ENCODE measurements at places on chromosomes 2 and 18.
A peak's percentile ranks its signal among the peaks of the same experiment; 100 is the strongest.

DNA sequence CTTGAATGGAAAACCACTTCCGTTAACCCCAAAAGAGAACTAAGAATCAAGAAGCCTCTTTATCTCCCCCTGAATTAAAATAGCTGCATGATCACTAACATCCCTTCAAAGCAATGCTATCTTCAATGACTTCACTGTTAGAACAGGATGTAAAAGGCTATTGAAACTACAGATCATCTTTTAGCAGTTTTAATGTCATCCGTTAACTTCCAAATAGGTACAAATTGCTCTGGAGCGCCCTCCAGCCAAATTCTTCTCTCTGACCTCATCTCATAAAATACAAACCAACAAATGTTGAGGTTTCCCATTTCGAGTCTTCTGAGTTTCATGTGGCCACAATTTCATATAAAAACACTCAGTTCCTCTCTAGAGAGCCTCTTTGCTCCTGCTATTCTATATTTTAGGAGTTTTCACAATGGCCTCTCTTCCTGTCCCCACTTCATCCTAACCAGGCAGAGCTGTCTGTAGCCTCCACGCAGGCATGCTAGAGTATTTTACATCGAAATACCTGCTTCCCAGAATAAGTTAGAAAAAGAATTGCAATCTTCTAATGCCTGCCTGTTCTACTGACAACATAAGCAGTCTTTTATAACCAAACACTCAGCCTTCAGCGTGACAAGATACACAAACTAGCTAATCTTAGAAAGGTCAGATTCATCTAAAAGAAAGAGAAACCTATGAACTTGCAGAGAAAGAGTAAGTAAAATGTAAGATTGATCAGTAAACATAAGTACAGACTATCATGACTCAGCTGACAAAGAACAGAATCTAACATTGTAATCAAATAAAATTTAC is 37.9 kb downstream of the B4GALT6 start:
- no peak for DNase-seq

DNA sequence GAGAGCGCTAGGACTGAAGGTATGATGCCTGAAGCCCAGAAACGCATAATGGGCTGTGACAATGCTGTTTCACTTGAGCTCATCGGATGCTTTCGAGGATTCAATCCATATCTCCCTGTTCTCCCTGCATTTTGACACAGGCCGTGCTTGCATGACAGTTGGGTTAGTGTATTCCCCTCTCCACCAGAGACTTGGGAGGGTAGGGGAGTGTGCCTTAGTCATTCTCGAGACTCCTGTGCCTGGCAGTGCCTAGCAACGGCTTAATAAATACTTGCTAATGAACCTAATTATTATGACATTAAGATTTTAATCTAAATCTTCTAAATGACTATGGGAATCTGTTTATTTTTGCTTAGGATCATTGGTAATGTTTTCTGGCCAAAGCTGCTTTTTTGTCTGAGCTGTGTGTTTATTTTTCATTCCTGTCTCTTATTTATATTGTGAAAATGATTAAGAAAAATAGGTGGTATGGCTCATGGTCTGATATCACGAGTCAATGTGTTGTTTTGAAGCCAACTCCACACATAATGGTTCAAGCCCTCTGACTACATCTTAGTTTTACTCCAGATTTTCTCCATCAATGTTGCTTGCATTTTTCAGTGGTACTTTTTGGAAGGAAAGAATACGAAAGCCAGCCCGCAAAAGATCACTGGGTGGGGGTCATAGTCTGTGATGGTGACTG is 61.3 kb downstream of the NEDD4L start:
- DNase-seq: no peak

DNA sequence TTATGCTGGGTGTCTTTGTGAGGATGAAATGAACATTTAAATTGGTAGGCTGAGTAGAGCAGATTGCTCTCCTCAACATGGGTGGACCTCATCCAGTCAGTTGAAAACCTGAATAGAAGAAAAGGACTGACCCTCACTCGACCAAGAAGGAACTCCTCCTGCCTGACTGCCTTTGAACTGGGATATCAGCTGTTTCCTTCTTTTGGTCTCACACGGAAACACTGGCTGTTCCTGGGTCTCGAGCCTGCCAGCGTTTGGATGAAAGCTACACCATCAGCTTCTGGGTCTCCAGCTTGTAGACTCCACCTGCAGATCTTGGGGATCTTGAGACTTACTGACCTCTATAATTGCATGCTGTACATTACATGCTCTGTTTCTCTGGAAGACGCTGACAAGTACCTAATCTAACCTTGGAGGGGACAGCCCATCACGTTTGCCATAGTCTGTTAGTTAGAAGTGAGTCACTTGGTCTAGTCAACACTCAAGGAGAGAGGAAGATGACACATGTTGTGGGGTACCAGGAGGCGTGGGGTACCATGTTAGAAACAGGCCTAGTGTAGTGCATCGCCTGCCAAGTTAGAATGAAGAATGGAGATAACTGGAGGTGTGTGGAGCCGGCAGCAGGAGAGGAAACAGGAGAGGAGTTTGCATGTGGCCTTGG is 267.0 kb downstream of the MREG start:
- no peak for DNase-seq

DNA sequence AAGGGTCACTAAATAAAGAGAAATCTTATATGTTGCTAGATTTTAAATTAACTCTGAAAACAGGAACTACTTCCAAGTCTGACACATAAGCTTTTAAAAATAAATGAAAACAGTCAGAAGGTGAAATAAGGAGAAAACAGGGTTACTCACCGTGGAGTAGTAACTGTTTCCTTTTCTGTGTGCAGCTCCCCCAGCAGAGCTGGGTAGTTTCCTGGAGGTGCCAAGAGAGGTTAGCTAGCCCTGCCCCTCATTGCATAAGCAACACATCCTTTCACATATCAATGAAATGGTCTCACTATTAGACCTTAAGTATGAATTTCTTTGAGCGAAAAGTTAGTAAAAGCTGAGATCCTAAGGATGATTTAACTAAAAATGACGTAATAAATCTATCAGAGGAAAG is 54.0 kb upstream of the GPR75 start:
- no peak for DNase-seq

- DNase-seq: no peak
Measured at GRCh38 chr18:59551902-59552635, 145.2 kb downstream of the CCBE1 start.

GRCh38 chr2:68172990-68173700 is 15.5 kb downstream of the PNO1 start:
- no peak for DNase-seq

DNA sequence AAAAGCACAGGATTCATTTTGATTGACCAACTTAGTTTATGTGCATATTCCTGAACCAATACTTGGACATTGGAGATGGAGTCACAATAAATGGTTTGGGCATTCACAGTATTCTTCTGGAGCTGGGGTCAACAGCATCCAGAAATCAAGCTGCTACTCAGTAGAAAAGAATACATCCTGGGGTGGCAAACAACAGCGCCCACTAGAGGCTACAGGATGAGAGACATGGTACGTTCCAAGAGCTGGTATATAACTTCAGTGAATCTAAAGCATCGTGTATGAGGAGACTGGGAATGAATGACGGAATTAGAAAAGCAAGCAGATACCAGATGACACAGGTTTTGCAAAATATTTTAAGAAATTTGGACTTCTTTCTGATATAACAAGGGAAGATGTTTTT is 142.9 kb upstream of the FIGN start:
- DNase-seq: no peak

DNA sequence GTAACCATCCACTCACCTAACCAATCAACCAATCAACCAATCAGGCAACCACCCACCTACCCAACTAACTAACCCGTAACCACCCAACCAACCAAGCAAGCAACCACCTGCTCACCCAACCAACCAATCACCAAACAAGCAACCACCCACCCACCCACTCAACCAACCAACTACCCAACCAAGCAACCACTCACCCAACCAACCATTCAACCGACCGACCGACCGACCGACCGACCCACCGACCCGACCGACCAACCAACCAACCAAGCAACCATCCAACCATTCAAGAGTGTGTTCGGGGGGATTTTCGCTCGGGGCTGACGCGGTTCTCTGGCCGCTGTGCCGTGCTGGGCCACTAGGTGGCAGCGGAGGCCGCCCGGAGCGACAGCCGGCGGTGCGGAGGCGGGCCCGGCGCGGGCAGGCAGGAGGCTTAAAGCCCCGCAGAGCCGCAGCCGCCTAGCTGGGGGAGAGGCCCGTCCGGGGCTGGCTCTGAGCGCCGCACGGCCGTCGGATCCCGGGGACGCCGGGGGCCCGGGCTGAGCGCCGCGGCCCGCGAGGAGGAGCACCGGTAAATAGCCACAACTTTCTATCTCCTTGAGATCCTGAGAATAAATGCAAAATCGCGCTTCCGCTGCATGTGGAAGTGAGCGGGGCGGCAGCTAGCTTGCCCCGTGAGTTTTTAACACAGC is at the start of gene MC5R:
TSS of gene MC5R (plus strand) at position 443 of the 689 bp plus-strand sequence. CDS start 1,617 bp downstream, outside the sequence.
- peak; percentile 33 for DNase-seq

GRCh38 chr2:62216113-62216512 is 20.2 kb downstream of the B3GNT2 start:
- no peak for DNase-seq

DNA sequence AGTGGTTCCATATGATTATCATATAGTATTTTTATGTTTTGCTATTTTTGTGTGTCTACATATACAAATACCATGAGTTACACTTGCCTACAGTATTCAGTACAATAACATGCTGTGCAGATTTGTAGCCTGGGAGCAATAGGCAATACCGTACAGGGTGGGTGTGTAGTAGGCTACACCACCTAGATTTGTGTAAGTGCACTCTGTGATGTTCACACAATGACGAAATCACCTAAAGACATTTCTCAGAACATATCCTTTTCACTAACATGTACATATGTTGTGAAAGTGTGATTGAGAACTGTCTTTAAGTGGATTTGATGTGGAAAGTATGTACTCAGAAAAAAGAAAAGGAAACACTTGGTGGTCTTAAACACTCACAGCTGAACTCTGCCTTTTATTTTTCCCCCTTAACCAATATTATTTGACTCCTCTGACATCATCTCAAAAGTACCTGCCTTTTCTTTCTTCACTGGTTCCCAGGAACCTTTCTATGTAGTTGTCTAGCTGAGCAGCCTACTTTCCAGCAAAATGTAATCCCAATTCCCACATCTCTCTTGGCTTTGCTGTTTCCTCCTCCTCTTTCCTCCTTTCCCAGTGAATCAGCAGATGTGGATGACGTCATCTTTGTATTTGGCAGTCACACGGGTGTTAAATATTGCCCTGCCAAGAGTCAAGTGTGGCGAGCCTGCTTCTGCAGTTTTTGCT is 47.7 kb downstream of the OSBPL6 start:
- DNase-seq: no peak

DNA sequence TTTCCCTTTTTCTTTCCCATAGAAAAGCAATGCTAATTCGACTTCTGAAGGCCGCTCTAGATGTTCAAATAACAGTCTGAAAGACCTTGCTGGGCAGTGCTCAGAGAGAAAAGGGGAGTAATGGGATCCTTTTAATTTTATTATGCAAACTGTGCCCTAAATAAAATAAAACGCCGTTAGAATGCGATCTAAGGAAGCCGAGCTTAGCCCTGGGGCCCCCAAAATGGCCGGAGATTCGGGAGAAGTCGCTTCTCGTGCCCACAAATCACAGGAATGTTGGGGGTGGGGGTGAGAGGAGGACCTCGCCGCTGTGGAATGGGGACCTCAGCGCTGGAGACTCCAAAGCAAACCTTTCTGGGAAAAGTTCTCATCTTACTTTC is 8.4 kb upstream of the POU3F3 start:
- no peak for DNase-seq

DNA sequence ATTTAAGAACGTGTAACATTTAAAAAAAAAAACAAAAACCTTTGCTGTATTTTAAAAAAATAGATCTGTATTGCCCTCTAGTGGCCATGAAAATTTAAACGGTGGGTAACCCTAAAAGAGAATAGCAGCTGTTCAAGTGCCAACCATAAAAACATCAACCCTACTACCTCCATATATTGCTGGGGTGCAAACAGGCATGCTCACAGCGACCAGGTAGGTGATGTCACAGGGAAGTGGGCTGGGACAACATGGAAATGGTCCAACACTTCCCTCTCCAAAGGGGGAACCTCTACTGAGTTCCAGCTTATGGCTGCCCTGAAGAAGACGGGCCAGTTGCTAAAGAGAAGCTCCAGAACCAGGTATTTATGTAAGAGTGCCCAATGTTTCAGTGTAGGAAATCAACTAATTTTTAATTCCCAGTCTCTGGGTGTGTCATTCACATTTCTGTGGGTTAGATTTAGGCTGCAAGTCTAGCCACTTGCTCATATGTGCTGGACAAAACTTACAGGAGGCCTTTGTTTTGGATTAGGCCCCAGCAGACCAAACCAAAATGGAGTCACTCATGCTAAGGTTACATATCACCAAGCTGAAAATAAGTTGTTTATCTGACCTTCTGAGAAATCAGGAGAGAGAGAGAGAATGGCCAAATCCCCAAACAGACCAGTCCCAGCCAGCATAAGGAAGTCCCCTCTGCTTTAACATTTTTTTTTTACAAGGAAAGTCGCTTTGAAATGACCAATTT is 54.5 kb downstream of the SKA1 start:
- no peak for DNase-seq

DNA sequence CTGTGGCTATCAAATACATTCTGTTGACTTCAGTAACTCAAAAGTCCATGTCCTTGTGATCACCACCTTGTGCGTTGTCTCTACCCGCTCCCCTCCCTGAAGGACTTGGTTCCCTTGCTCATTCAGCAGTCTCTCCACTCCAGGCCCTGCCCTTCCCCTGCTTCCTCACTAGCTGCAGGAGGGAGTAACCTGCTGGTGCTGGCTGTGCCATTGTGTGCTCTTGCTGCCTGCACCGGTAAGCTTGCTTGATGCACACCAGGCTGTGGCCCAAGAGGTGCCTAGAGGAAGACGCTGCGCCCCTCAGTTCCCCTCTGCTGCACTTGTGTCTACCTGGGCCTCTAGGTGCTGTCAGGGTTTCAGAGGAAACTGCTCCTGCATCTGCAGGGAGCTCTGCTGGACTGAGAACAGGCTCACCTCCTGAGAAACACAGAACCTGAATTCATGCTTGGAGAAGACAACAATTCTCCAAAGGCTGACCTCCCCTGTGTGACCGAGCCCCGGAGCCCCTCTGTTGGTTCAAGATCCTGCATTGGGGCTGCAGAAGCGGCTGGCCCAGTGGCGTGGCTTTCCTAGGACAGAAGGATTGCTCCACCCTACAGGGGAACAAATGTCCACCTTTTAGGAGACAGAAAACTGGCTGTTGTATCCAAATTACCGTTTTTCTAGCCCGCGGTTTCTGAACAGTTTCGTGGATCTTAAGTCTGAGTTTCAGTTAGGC is 33.6 kb downstream of the PTPRM start:
- no peak for DNase-seq
